ENCODE measurements at places on chromosomes 1 and 21.

DNA sequence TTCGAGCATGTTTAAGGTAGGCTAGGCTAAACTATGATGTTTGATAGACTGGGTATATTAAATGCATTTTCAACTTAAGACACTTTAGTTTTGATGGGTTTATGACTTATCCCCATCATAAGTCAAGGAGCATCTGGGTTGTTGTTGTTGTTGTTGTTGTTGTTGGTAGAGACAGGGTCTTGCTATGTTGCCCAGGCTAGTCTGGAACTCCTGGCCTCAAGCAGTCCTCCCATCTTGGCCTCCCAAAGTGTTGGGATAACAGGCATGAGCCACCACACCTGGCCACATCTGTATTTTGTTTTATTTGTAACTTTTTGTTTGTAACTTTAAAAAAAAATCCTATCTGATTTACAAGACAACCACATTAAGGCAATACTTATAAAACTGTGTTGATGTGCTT is 17.5 kb downstream of the DBT start:
- no peak for DNase-seq

DNA sequence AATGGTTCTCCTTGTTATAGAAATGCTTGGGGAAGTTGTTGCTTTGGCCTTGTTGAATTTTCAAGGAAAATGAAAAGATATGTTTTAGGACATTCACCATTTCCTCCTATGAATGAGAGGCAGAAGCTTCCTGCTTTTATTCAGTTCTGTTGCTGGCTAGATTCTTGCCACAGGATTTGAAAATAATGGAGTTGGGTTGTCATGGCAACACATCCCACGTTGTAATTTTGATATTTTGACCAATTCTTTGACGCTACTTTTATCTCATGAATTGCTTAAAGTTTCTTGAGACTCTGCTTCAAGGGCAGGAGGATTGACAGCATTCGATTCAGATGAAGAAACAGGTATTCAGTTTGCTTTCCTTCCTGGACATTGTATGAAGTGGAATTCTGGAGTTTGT is 331.5 kb downstream of the PRDM2 start:
- DNase-seq = no peak

DNA sequence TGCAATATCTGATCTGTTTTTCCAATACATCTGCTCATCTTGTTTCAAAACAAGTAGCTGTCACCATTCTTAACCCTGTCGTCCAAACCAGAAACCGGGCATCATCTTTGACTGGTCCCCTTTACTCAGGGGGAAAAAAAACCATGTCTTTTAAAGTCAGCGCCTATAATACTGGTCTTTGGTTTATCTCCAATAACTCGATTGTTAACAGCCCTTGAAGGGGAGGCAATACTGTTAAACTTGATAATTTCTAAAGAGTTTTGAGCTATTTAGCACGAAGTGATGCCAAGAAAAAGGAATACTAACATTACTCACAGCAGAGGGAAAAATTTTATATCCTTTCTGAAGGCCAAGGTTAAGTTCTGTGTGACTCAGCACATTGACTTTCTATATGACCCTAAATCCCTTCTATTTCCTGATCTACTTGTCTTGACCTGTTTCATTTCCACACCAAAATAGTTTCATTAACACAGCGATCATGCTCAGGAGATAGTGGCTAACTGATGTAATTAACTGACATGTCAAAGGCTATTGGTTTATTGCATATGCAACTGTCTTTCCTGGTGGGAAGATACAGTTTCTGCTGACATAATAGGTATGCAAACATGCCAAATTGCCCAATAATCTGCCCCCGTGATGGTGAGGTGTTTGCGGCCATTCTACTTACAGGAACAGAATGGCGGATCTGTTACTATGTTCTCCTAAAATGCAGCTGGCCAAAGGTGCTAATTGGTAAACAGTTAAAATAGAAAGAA is 59.1 kb downstream of the NFIA start:
- no peak for DNase-seq

DNA sequence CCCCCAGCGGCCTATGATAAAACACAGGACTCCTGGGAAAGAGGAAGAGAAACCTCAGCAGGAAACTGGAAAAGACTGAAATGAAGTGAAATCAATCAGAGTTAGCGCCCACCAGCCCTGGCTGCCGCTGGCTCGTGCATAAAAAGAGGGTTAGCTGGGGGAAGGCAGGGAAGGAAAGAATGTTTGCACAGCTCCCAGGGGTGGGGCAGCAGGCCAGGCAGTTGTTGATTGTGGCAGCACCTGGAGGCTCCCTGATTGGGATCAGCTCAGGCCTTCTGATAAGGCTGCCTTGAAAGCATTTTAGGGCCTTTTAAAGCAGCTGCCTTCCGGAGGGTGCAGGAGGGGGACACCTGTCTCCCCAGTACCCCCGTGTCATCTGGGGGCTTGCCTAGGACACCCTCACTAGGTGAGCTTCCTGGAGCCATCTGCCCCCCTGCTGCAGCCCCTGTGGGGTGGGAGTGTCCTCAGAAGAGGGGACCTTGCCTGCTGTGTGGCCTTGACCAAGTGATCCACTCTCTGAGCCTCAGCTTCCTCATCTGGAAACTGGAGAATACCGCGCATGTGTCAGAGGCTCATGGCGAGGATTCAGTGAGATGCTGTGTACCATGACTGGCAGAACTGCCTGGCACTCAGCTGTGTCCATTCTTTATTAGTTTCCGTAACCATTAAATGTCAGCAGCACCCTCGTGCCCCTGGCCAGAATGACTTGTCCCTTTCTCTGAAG is 6.6 kb downstream of the EPHB2 start:
- no peak for DNase-seq

- DNase-seq = no peak
Measured at GRCh38 chr1:10676963-10677362, 119.5 kb downstream of the CASZ1 start.

DNA sequence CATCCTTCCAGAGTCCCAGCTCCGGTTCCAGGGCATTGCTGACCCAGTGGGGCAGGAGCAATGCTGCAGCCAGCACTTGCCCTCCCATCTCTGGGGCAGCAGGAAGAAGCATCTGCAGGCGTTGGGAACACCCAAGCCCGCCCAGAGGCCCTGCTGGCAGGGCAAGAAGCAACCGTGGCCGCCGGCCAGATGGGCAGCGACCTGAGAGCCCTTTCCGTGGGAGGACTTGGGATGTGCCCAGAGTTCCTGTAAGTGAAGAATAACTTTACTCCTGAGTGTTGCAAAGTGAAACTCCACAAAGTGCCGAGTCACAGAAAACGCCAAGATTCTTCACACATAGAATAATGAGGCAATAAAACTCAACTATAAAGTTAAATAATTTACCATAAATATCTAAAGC is 46.0 kb downstream of the GRIK3 start:
- no peak for DNase-seq

- no peak for DNase-seq
Measured at GRCh38 chr1:54867717-54868057, 19.3 kb downstream of the DHCR24 start.

GRCh38 chr1:160451119-160451858 is 50.9 kb downstream of the VANGL2 start:
- DNase-seq = no peak

DNA sequence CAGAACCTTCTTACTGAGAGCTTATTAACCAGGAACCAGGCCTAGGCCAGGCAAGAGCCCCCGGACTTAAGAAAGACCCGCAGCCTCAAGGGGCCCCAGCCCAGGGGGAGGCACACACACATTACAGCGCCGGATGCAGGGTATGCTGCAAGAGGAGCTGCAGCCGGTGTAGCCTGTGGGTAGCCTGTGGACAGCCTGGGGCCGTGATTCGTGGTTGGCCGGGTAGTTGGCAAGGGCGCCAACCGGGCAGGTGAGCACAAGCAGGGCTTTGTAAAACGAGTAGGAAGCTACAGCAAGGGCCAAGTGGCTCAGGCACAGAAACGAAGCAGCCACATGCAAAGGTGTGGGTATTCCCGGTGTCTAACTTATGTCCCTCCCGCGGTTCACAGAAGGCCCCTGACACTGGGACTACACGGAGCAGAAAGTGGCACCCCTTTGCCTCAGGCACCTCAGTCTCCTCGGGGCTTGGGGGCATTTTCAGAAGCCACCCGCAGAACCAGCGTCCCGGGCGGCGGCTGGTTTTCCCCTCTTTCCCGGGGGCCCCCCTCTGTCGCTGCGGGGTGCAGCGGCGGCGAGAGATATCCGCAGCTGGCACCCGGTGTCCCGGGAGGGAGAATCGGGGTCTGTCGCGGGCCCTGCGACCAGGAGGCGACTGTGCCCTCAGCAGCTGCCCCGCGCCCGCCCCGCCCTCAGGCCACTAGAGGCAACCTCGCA is 40.8 kb downstream of the KIAA1614 start:
- DNase-seq = no peak

DNA sequence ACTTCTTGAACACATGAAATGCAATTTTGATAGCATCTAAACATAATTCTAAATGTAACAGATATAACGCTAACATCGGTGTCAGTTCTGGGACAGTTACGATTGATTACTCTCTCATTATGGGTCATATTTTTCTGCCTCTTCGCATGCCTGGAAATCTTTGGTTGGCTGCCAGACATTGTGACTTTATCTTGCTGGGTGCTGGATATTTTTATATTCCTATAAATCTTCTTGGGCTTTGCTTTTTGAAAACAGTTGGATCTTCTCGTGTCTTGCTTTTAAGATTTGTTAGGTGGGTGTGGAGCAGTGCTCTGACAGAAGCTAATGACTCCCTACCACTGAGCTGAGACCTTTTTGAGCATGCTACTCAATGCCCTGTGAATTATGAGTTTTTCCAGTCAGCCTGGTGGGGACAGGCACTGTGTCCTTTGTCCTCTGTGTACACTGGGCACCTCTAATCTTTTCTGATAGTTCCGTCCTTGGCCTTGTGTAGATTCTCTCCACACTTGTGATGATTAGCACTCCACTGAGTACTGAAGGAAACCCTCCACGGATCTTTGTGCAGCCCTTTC is 28.0 kb upstream of the EDARADD start:
- DNase-seq = no peak

GRCh38 chr1:207424570-207425131 is 29.5 kb upstream of the CR2 start:
- DNase-seq = no peak

DNA sequence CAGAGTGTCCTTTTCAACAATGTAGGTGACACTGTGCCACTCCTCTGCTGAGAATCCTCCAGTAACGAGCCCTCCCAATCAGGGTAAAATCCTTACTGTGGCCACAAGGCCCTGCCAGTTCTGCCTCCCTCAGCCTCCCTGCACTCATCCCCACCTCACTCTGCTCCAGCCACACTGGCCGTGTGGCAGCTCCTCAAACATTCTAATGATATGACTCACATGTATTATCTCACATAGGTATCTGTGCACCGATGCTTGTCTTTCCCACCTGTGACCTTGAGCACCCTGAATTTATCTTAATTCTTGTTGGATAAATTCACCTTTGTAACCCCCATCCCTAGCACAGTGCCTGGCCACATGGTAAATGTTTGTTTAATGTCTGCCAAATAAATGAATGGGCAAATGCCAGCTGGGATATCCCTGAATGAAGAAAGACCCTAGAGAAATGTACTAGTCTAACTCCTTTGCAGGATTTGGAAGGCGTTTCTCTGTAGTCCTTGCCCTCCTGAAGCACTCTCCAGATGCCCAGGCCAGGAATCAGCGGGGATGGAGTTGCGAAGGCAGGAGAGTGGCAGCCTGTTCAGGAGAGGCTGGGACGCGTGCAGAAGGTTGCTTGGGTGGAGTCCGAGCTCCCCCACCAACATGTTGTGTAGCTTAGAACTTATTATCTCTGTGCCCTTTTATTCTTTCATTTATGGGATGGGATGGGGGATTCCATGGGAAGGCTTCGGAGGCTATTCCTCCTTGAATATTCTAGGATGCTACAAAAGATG is 106.0 kb downstream of the TMEM53 start:
- no peak for DNase-seq

GRCh38 chr21:42735944-42736343 is 82.5 kb downstream of the PDE9A start:
- DNase-seq = no peak

DNA sequence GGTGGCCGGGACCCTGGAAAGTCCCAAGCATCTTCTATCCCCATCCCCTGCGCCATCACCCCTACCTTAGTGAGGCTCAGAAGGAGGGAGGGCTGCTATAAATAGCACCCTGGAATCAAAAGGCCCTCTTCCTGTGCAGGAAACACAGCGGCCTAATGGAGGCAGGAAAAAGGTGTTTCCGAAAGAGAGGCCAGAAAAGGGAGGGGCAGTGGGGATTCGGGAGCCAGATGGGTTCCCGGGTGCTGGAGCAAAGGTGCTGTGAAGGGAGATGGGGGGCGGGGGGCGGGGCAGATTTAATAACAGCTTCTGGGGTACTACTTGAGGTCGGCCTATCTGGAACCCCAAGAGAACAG is 16.6 kb downstream of the NAV1 start:
- DNase-seq = no peak

- DNase-seq = no peak
Measured at GRCh38 chr1:116564426-116564825, 6.4 kb downstream of the CD58 start.

GRCh38 chr1:13514821-13515220 is 1.0 kb upstream of the LRRC38 start:
- no peak for DNase-seq

GRCh38 chr21:45655124-45655523 is 11.6 kb downstream of the PCBP3 start:
- no peak for DNase-seq
